ENCODE measurements at places on chromosomes 2 and 18.

- DNase-seq, result no peak
These were observed 330.9 kb downstream of the DCC start for GRCh38 chr18:52670896-52671295.

DNA sequence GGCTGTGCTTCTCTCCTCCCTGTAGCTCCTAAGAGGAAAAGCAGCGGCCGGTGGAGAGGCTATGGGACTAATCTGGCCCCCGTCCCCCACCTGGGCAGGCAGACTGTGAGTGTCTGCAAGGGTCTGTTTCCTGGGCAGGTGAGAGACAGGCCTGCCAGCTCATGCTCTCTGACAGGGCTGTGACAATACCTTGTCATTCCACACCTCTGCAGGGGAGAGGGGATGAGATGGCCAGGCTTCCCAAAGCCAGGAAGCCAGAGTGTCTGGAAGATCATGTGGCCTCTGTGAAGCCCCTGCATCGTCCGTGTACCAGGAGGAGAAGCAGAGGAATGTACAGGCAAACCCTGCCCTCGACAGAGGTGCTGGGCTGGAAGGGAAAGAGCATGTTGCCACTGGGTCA, 142.5 kb upstream of the GATA6 start:
- DNase-seq, result no peak

DNA sequence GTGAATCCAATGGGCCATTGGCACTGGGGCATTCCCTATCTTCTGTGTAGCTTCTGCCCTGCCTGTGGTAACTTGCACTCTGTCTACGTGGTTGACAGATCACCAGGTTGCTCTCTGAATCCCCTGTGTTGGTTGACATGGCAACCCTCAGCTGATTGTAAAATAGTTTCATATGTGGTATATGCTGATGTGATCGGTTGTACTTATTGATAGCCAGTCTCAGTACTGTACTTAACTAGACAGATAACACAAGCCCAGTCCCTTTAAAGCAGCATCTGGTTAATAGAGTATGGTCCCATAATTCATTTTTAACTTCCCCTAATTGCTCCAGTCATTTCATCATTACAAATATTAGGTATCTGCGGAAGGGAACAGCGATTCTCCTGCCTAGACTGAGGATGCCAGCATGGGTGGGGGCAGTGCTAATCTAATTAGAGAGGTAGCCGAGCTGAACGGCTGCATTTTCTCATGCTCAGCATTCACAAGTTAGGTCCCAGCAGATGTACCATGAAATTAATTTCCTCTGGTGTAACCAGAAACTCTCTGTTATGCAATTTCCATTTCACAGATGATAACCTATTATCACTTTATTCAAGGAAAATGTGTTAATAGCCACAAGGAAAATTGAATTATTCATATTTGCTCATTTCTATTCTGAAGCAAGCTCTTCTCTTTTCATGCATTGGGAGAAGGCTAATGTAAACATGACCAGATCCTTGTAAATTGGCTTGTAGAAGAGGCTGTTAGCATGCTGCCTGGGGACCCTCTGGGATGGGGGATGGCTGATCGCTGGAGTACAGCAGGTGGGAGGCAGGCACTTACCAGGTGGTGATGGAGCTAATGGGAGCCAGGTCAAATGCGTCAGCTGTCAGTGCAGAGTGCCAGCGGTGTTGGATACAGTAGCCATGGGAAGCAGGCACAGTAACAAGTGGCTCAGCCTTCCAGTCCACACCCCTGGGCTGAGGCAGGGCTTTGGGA, 608.3 kb downstream of the GALR1 start:
- no peak for DNase-seq

- no peak for DNase-seq
These were observed 153.6 kb downstream of the COL4A4 start for GRCh38 chr2:227010433-227010832.

DNA sequence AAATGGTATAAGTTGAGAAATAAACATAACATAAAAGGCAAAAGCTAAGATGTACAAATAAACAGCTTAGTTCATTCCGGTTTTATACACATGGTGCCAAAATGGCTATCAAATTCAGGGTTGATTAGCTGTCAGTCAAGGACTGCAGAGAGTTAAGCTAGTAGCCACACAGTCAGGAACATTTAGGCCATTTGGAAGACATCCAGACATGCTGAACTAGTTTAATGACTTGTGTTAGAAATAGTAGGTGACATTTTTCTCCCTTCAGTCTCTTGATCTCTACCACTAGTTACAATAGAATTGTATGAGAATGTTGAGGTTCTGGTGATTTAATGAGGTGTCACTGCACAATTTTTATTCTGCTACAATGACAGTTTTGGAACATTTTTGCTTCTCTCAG, 394.4 kb upstream of the SPHKAP start:
- no peak for DNase-seq
